ENCODE measurements at places on chromosomes 1 and 21.

DNA sequence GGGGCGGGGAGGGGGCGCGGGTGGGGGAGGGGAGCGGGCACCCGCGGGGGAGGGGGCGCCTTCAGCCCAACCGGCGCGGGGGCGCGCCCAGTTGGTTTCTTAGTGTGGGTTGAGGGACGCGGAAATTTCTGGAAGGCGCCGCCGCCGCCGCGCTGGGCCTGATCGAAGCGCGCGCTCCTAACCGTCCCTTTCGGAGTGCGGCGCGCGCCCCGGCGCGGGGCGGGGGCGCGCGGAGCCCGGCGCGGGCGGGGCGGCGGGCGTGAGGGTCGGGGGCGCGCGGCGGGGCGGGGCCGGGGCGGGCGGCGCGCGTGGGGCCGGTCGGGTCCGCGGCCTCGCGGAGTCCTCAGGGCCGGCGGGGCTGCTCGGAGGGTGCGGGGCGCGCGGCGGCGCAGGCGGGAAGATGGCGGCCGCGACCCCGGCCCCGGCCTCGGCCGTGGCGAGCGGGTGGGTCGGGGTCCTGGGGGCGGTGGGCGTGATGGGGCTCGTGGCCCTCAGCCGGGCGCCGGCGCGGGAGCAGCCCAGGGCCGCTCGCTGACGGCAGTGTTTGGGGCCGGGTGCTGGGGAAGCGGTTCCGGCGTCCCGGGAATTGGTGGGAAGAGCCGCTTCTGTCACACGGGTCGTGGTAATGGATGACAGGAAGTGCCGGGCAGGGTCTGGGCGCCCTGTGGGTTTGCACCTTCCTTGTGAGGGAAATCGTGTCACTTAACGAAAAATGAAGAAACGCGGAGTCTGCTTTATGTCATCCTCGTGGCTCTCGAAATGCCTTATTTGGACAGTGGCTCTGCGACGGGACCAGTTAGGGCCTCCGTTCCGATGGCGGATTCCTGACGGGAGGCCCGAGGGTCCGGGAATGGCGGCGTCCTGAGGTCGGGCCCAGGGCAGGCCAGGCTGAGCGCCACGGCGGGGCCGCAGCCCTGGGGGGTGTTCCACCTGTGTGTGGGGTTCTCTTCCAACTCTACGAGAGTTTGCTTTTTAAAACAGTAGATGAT, 764 bp downstream of the PKNOX1 start:
- peak; percentile 71 for DNase-seq

GRCh38 chr1:112694363-112694929, 12.5 kb downstream of the RHOC start:
- DNase-seq, result no peak

GRCh38 chr1:181112071-181112929, 23.8 kb downstream of the IER5 start:
- DNase-seq, result no peak

- DNase-seq, result no peak
These were observed 6.3 kb upstream of the RSBN1 start for GRCh38 chr1:113818578-113818977.

GRCh38 chr1:62333441-62333840, 14.2 kb upstream of the KANK4 start:
- DNase-seq, result no peak

DNA sequence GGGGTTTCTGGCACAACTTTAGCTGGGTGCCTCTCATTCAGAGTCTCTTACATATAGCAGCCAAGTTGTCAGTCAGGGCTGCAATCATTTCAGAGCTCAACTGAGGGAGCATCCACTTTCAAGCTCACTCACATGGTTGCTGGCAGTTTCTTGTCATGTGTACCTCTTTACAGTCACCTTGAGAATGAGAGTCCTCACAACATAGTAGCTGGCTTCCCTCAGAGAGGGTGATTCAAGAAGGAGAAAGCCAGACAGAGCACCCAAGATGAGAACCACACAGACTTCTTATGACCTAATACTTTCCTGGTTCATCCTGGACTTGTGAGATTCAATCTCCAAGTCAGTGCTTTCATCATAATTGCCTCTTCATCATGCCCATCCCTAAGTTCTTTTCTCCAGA, 57.2 kb downstream of the DPT start:
- no peak for DNase-seq

DNA sequence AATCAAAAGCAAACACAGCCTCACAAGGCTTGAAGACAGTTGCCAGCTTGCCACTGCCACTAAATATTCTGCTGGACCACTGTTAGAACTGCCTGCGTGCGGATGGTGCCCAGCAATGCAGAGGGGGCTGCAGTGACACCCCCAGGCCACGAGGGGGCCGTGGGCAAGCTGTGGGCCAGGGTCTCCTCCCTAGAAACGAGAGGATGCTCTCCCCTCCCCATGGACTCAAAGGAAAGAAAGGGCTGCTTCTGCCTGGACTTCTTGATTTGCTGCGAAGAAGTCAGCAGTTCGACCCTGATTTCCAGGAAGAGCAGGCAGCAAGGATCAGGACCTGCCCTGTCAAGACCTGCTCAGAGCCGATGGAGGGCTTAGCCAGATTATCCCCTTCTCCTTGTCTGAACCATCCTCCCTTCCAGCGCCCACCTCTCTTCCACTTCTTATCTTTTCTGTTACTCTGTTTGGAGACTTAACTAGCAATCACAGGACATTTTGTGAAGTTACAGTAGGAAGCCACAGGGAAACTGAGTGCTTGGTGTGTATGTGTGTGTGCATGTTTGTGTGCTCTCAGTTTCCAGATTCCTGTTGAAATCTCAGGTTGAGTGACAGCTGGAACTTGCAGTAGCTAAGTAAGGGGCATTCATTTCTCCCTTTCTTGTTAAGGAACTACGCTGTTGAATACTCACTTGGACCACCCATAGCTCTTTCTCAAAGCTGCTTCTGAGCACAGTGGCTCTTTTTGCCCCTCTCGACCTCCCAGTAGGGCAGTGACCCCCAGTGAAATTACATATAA, 2.7 kb downstream of the MAN1C1 start:
- peak; percentile 36 for DNase-seq

GRCh38 chr1:29354511-29355098, 118.3 kb downstream of the PTPRU start:
- no peak for DNase-seq

- peak; percentile 87 for DNase-seq
These were observed at the start of gene PPP1R12B for GRCh38 chr1:202348509-202349205. TSS of gene PPP1R12B (plus strand) at chr1:202348699. CDS start at chr1:202348852, 153 bp downstream.

GRCh38 chr1:197063212-197063611, 3.8 kb downstream of the F13B start:
- DNase-seq, result no peak

- DNase-seq, result no peak
These were observed 19.7 kb downstream of the AK4 start for GRCh38 chr1:65167586-65168242.

- no peak for DNase-seq
These were observed 685.3 kb upstream of the ADGRL2 start for GRCh38 chr1:81115422-81115821.

GRCh38 chr1:218546314-218546713, 201.2 kb downstream of the TGFB2 start:
- no peak for DNase-seq

DNA sequence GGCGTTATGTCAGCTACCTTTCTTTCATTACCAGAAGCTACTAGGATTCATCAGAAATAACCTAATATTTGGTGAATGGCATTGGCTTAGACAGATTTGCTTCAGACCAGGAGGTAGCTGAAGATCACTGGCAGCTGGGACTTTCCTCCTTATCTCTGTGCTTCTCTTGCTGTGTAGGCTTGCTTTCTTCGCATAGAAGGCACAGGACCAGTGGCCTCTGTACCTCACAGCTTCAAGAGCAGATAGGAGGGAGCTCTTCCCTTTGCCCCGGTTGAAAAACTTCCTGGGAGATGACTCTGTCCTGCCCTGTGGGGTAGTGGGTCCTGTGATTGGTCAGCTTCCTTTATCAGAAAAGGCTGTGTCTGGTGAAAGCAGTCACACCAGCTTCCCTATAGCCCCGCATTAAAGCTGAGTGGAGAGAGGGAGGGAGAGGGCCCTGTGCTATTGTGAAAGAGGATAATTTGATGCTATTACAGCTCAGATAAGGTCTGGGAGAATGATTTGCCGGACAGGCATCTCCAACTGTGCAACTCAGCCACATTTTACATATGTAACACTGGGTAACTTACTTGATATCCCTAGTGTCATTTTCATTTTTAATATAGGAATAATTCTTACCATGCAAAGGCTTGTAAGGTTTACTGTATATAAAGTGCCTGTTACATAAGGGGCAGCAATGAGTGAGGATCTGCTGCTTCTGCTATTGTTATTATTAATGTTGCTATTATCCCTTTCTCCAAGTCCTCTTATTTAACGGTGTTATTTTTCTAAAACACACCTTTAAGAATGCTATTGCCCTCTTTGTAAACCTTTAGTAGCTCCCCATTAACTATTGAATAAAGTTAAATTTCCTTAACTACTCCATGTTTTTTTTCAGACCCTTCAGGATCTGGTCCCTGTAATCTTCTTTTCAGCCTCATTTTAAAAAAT, 31.6 kb downstream of the OSBPL9 start:
- no peak for DNase-seq

GRCh38 chr1:29240986-29241385, 4.7 kb downstream of the PTPRU start:
- DNase-seq, result no peak
